ENCODE measurements at places on chromosomes 7 and 10.

DNA sequence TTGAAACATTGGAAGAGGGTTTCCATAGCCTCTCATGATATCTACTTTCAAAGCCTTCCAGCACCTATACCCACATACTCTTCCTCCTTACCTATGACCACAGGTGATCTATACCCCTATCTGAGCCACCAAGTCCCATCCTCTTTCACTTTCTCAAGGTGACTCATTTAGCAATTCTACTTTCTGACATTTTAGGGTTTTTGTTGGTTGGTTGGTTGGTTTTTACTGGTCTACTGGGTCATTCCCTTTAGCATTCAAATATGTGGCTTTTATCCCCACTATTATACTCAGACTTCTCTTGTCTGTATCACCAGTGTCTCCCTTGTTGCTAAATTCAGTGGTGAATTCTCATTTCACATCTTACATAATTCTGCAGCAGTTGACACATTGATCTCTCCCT, 130.4 kb upstream of the STEAP4 start:
- no peak for DNase-seq

DNA sequence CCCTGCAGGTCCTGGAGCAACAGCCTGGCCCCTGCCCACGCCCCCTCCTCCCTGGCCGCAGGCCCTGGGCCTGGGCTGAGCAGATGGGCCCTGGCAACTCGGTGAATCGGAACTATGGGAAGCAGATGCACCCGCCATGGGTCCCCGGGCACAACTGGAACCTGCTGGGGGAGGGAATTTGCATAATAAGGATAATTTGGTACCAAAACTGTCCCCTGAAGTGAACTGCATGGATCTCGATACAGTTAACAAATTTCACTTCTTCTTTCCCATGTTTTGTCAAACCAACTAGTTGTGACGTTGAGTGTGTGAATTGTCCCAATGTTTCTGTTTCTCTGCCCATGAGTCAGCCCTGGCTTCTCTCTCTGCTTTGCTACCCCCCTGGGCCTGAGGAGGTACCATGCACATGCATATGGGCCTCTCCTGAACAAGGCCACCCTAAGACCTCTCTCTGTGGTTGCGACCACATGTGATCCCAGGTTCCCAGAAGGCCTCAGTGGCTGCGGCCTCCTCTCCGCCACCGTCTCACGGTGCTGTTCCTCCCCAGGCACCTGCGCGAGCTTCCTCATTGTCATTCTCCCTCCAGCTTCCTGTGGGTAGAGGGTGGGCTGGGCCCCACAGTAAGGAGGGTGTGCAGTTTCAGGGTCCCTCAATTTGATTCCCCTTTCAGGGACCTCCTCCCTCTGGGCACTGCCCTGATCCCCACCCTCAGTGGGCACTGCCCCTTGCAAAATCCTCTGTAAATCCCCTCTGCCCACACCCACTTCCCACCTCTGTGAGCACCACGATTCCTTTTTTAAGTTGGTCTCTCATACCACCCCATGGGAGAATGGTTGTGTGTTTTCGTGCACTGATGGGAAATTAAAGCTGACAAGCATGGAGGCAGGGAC, 40.0 kb downstream of the FIGNL1 start:
- no peak for DNase-seq

- DNase-seq, result no peak
Measured at GRCh38 chr7:92613214-92613613, 23.0 kb upstream of the FAM133B start.

DNA sequence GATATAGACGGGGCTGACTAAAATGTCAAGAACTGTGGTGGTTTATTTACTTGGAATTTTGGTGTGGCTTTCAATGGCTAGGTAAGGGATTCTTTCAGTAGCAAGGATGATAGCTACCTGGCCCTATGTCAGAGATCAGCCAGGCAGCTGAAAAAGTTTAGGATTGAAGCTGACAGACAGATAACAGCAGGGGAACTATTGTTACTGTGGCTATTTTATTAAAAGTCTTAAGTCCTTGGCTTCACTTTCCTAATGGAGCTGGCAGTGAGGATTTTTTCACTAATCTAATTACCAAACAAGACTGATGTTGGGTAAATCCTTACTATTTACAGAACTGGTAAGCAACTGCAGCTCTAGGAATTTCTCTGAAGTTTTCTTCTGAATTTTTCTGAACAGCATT, 72.4 kb upstream of the ANLN start:
- no peak for DNase-seq

GRCh38 chr7:7576344-7576743, 9.7 kb downstream of the MIOS start:
- no peak for DNase-seq

- no peak for DNase-seq
Measured at GRCh38 chr10:124116771-124117510, 23.5 kb upstream of the CHST15 start.

- no peak for DNase-seq
Measured at GRCh38 chr7:27590416-27590815, 72.3 kb downstream of the HIBADH start.

DNA sequence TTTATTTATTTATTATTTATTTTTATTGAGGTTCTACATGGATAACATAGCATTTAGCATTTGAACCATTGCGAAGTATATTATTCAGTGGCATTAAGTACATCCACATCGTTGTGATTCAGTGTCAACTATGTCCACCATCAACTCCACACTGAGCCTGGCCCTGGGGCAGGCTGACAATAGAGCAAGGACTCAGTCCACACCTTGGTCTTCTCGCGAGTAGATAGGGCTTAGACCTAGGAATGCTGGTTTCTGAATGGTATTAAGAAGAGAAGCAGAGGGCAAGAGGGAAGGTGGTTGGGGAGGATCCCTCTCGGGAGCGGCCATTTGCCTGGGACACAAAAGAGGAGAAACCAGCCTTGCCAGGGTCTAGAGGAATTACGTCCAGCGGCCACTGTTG, 599.2 kb upstream of the MGMT start:
- DNase-seq, result no peak

- DNase-seq, result no peak
Measured at GRCh38 chr10:58275908-58276307, 6.9 kb downstream of the CISD1 start.

DNA sequence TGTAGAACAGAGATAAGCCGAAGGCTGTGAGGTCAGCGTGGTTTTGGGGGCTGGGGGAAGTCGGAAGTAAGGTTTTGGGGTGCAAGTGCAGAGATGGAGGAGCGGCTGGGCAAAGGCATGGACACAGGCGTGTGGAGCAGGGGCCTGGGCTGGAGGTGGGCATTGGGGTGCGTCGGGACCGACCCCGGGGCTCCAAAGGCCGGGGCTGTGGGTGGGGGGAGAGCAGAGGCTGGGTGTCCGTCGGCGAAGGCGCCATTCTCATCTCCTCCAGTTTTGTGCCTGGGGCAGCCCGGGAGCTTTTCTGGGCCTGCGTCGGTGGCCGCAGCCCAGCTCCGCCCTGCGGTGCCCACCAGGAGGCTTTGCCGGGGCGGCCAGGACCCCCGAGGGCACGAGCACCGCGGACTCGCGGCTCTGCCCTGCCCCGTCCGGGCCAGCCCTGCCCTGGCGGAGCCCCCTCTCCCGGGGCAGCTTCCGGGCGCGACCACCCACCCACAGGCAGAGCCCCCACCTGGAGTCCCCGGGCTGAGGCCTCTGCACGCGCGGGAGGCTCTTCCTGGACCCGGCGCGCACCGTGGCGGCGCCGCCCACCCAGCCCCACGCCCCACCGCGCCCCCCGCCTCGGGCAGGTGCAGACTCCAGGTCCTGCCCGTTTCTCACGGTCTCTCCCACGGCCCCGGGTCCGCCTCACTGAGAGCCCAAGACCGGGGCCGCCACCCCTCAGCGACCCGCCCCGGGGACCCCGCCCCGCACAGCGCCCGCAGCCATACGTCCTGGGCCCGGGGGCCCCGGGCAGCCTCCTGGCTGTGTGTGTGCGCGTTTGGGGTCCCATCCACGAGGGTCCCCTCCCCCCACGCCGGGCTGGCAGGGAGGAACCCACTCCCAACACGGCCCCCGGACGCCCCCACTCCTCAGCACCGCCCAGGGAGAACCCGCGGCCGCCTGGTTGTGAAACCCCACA, 7.7 kb upstream of the SCART1 start:
- DNase-seq, result no peak

DNA sequence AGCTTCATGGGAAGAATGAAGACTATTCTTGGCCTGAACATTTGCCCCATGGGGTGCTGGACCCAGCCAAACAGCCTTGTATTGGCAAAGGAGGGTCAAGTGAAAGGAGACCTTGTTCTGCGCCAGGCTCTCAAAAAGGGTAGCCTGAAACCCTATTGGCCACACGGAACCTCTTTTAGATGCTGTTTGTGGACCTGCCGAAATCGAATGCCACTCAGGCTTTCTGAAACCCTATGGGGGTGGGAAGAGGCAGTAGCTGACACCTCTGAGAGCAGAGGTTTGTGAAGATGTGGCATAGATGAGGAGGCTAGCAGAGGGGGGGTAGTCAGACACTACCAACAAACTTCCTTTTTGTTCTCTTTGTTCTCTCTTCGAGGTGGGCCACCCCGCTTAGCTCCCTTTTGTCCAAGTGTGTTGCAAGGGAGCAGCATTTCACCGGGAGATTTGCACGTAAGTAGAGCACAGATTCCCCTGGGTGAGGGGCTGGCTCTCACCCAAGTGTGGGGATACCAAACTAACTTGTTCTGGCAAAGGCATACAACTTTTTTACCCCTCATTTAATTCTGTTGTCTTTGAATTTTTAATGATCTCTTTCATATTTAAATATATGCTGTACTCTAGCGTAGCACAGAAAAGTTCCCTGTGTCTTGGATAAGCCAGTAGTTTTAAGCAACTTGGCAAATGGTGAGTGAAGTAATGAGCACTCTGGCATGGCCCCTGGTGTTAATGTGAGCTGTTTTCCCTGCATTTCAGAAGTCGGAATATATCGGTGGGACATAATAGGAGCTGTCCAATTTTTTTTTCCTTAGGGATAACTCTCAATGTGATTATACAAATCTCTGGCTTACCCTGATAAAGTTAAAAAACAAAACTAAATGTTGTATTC, 107.7 kb downstream of the SEPTIN7 start:
- no peak for DNase-seq

DNA sequence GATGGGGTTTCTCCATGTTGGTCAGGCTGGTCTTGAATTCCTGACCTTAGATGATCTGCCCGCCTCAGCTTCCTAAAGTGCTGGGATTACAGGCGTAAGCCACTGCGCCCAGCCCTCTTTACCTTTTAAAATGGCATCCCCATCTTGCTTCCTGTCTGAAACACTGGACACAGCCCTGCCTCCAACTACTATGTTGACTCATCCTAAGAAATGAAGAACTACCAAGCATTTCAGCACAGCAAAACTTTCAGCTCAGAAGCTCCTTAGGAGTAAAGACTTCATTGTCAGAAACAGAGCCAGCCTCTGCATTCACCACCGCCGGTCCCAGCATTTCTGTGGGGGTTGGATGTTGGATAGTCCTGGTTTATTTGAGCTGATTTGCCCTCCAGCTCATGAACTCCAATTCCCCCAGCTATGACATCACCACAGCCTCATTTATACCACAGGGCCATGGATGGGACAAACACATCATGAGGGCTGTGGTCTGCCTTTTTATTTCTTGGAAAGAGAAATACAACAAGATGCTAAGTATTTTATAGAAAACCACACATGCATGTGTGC, 123.5 kb downstream of the ADCY1 start:
- no peak for DNase-seq

DNA sequence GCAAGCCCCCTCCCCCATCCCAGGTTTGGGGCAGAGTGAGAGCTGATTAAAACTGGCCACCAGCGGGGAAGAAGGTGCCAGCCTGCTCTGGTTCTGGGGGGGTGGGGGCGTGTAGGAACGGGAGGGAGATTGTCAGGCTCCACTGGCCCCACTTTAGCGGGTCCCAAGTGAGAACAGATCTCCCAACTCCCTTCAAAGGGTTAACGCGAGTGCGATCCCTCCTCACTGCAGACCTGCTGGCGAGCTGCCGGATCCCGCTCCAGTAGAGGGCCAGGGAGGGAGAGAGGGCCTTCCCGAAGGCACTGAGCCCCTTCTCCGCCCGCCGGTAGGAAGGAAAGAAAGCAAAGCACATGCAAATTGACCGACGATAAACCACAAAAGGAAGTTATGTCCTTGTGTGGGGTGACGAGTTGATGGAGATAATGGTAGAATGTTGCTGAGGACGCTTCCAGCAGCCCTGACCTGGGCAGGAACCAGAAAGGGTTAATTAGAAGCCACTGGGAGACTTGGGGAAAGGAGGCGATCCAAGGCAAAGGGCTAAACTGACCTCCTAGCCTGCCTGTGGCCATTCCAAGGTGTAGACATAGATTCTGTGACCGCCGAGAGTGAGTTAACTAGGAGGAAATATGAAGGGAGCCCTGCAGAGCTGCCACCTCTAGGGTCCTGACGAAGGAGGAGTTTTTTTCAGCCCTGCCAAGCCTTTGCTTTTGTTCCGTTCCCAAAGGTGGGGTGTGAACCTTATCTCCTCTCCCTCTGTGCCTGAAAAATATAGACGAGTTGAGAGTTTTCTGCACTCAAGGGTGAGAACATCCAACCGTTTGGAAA, 1.5 kb downstream of the NRG3 start:
- DNase-seq, result no peak

GRCh38 chr7:33810356-33810755, 95.0 kb upstream of the BMPER start:
- DNase-seq, result no peak

Measured in NCI-H187 (cell line).